Karpas-422 (cell line): ENCODE measurements at places on chromosomes 5 and 9. TPM values are rescaled to one million over a fixed set of nuclear protein-coding genes. Genes with fewer than 3 reads are reported as not detected.

DNA sequence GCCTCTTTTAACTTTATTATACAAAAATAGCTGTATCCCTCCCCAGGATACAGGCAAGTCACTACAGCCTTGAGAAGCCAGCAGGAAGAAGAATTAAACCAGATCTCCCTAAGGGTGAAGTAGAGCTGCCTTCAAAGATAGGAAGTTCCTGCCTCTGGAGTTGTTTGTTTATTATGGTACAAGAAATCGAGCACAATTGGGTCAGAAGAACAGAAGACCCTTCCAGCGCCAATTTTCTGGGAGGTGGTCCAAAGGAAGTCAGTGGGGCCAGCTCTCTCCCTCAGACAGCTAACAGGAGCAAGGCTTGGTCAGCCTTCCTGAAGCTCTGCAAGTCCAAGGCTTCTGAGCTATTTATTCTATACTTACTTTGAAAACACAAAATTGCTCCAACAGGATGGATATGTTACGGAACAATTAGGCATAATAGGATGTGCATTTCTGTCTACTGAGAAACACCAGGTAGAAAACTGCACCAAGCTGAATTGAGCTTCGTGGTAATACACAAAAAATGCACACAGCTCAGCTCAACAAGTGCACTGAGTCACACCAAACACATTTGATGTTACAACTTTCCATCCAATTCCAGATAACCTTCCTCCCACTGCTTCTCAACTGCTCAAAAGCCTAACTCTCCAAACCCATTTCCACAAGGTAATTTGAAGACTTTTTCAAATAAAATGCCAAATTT lies 16.0 kb downstream of the SERINC5 start:
- DNase-seq = no peak

GRCh38 chr5:153585622-153586277 lies 95.3 kb downstream of the GRIA1 start:
- DNase-seq = no peak

DNA sequence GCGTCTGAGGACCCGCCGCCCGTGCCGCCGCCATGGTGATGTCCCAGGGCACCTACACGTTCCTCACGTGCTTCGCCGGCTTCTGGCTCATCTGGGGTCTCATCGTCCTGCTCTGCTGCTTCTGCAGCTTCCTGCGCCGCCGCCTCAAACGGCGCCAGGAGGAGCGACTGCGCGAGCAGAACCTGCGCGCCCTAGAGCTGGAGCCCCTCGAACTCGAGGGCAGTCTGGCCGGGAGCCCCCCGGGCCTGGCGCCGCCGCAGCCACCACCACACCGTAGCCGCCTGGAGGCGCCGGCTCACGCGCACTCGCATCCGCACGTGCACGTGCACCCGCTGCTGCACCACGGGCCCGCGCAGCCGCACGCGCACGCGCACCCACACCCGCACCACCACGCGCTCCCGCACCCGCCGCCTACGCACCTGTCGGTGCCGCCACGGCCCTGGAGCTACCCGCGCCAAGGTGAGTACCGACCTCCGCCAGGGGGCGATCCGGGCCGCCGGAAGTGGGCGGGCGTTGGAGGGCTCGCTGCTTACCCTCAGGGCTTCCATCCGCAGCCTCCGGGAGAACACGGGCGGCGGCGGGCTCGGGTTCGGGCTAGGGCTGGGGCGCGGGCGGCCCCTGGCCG lies 8.5 kb downstream of the PRR7 start:
- peak; percentile 94 for DNase-seq

DNA sequence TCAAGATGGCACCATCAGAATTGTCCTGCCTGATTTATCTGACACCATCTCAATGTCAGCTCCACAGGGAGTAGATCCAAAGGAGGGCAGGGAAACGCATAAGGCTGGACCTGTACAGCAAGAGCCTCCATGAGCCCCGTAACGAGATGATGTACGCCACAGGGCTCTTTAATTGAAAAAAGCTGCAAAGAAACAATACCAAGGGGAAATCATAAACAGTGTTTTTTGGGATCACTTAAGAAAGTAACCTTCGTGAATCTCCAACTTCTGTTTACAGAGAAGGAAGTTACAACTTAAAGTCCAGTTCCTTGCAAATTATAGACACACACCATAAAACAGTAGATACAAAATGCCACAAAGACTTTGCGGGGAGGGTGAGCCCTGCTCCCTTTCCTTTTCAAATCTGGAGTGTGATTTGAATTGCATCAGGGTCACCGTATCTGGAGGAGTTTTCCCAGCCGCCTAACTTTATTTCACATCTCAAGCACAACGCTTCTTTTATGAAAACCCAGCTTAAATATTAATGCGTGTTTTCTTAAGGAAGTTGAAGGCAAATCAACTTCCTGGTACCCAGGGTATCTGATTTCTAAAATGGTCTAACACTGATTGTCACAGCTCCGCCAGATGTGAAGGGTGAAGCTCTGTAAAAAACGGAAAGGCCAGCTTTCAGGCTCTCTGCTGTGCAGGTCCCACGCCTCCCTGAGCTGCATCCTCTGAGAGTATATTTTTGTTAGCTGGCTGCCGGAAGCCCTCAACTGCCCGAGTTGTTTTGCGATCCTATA lies 88.9 kb downstream of the EBF1 start:
- peak; percentile 94 for DNase-seq

- peak; percentile 84 for DNase-seq
Measured at GRCh38 chr5:88602584-88602983, 280.4 kb downstream of the MEF2C start.

DNA sequence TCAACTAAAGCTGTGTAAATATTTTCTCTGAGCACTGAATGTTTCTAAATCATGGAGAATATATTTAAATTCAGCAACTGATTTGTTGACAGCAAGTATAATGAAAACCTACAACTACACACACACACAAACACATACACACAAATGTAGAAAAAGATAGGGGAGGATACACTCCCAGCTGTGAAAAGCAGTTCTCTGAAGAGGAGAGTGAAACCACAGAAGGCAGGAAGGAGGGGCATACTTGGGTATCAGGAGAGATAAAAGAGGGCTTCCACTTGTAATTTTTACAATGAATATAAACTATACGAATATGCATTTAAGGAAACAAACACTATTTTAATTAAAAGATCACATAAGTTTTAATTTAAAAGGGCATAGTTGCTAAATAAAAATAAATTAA lies 227.8 kb upstream of the SLC24A2 start:
- DNase-seq = no peak

DNA sequence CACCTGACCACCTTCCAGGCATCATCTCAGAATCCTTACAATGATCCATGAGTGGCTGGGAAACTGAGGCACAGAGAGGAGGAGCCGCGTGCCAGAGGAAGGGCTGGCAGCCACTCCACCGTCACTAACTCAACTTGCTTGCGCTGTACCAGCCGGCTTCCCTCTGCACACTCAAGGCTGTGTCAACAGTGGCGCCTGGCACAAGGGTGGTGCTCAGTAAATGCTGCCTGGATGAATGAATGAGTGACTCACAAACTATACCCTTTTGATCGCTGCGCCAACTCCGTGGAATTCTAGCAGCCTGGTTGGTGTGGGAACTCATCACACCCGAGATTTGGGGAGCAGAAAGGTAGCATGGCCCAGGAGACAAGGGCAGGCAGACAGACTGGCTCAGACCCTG lies 21.9 kb downstream of the PRRX2 start:
- DNase-seq = no peak

DNA sequence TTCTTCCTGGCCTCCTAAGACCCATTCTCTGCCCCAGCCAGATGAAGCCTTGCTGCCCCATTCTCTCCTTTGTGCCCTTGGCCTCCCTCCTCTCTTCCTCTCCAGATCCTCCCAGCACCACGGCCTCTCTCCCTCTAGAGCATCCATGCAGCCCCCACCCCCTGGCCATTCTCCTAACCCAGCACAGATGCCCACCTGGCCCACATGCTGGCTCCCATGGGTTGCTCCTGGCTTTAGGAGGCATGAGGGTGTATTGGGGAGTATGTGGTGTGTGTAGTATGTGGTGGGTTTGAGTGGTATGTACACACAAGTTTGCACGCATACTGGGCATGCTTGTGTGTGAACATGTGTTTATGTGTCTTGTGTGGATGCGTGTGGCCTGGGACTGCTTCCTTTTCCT lies 47.1 kb downstream of the FOXI1 start:
- DNase-seq = no peak

DNA sequence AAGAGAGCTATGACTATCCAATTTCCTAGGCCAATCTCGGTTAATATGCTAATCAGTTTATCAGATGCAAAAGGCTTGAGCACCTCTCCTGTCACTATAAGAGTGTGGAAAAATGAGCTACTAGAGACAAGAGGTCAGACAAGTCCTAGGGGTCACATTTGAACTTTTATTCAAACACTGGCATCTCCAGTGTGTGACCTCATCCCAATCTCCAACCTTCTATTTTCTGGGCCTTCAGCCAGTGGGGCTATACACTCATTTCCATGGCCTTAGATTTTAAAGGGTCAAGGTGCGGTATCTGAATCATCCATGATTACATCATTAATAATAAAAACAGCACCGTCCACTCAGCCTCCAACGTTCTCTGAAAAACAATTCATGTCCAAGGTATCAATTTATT lies 139.6 kb upstream of the LRRTM2 start:
- DNase-seq = no peak

DNA sequence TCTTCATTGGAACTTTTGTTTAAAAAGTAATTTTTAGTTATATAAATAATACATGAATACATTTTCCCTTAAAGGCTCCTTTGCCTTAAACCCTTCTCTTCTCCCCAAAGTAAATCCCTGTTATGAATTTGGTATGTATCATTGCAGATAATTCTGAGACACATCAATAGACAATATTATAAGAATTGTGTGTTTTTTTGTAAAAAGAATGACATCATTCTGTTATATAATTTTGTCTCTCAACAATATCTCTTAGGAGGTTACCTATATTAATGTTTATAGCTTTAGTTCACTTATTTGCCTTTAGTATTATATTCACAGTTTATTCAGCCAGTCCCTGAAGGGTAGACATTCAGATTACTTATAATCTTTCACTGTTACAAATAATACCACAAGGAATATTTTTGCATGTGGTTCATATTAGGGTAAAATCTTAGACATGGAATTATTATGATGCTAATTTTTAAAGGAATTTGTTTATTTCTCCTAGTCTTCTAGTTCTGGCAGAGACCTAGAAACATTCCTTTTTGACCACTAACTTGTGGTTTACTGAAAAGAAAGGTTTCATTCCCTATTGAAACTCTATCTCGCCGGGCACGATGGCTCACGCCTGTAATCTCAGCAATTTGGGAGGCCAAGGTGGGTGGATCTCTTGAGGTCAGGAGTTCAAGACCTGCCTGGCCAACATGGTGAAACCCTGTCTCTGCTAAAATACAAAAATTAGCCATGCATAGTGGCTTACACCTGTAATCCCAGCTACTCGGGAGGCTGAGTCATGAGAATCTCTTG lies 105.6 kb downstream of the KCTD16 start:
- DNase-seq = no peak

DNA sequence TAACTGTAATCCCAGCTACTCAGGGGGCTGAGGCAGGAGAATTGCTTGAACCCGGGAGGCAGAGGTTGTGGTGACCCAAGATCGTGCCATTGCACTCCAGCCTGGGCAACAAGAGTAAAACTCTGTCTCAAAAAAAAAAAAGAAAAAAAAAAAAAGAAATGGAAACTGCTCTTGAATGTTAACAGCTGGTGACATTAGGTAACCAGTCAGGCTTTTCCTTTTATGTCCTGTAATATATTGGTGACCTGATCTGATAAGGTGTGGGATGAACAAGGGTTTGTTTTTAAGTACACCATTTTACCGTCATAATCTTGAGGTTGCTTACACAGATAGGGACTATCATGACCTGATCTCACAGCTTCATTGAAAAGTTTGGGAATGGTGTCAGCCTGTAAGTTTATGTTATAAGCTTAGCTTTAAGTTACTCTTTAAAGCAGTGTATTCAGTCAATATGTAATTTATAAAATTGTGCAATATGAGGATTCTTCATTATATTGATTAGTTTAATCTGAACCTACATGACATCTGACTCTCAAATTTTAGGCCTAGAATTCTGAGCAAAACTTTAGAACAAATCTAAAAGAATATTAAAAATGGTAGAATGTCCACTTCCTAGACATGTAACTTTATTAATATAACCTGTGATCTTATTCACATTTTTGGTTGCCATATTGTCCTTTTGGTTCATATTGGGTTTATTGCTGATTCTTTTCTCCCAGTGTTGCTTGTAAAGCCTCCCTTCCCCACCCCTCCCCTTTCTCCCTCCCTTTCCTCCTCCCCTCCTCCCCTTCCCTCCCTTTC lies 41.4 kb downstream of the RAI14 start:
- no peak for DNase-seq

- no peak for DNase-seq
Measured at GRCh38 chr5:172839669-172840431, 5.8 kb downstream of the ERGIC1 start.

- DNase-seq = no peak
Measured at GRCh38 chr9:34520096-34520495, 2.7 kb downstream of the ENHO start.

DNA sequence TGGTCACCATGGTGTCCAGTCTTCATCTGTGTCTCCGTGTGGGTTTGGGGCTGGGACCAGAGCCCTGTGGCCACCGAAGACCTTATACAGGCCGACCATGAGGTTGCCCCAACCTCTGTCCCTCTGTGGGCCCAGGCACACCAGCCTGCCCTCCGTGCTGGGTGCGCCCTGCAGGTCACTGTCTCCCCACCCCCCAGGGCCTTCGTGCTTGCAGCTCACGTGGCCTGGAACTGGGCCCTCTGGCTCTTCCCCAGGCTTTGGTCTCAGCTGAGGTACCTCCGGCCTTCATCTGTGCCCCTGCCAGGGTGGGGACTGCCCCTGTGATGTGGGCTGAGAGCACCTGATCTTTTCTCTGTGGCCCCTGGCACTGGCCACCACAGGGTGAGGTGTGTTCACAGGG lies 92.1 kb downstream of the RXRA start:
- DNase-seq = no peak

GRCh38 chr9:26684029-26684428 lies 208.6 kb downstream of the CAAP1 start:
- no peak for DNase-seq

- no peak for DNase-seq
Measured at GRCh38 chr5:168472329-168472728, 13.9 kb upstream of the RARS1 start.

CHSY3 gene
- total RNA-seq = not detected in 2 replicates

CDC14B gene
- total RNA-seq = 0.11 and 1.3 TPM in 2 replicates

SLC25A2 gene
- 0.65 and 0.82 TPM in 2 replicates for total RNA-seq

TLX3 gene
- total RNA-seq = not detected in 2 replicates

GARIN3 gene
- total RNA-seq = not detected in 2 replicates

GADD45G gene
- total RNA-seq = not detected in 2 replicates

IFNK gene
- not detected in 2 replicates for total RNA-seq

SERF1A gene
- 3.5 TPM in 2 replicates for total RNA-seq

OLFML2A gene
- not detected in 2 replicates for total RNA-seq
